ENCODE measurements at places on chromosomes 6 and 20.

- no peak for DNase-seq
These were observed 97.4 kb upstream of the NEDD9 start for GRCh38 chr6:11329726-11330412.

DNA sequence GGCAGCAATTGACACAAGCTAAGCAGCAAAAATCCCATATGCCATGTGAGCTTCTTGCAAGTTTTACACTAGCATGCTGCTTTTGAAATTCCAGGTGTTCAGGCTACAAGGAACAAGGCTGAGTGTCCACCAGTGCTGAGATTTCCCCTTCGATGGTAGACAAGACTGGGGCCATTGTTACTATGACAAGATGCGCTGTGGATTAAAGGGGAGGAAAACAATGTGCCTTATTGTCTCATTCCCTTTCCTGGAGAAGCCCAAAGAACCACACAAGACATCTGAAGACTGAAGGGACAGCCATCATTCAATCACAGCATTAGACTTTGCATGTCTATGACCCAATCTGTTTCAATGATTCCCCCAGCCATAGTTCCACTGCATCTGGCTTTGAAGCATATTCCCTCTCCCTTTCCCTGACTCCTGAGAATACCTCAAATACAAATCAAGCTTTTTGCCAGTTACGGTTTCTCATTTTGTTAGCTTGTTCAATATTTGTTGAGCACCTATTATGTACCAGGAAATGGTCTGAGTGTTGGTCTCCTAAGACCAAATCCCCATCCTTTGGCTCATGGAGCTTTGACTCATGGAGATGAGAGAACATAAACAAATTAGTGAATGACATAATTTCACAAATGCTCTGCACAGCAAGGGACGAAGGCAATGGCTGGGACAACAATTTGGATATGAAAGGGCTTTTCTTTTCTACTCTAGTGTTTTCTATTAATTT lies 23.4 kb upstream of the SCGN start:
- DNase-seq = no peak

DNA sequence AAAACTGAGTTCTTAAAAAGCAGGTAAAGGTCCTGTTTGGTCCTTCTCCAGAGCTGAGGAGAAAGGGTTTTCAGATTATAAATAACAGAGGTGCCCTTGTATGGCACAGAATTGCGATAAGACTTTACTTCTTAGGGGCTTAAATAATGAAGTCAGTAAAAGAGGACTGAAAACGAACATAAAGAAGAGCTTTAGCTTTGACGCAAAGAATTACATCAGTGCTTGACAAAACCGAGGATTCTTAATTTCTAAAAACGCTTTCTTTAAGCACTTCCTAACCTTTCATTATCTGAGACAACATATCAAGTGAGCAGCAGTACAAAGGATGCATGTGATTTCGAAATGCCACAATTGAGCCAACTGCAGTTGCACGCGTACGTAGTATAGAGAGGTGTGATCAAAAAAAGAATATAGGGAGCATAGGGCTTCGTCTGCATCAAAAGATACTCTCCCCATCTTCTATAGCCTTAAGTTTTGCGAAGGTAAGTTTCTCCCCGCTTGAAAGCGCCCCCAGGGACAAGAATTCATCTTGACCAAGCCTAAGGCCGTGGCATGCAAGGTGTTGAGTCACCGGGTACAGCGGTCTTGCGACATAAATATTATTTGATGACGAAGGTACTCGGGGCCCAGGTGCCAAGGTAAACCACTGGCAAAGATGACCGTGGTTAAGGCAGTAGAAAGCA lies 778 bp upstream of the LOC128125822 start:
- no peak for DNase-seq

DNA sequence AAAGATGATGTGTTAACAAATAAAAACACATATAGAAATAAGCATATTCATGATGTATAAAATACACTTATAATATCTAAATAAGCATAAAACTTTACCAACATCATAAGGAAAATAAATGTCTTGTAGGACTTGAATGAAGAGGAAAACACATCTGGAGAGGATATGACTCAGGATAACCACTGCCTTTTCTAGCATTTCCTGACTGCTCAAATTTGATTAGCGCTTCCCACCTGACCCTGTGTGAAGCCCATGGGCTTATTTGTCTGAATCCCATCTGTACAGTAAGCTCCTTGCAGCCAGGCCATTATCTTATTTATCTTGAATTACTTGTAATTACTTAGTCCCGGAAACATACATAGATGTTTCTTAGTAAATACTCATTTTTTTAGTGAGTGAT lies 608.6 kb downstream of the COL12A1 start:
- no peak for DNase-seq

DNA sequence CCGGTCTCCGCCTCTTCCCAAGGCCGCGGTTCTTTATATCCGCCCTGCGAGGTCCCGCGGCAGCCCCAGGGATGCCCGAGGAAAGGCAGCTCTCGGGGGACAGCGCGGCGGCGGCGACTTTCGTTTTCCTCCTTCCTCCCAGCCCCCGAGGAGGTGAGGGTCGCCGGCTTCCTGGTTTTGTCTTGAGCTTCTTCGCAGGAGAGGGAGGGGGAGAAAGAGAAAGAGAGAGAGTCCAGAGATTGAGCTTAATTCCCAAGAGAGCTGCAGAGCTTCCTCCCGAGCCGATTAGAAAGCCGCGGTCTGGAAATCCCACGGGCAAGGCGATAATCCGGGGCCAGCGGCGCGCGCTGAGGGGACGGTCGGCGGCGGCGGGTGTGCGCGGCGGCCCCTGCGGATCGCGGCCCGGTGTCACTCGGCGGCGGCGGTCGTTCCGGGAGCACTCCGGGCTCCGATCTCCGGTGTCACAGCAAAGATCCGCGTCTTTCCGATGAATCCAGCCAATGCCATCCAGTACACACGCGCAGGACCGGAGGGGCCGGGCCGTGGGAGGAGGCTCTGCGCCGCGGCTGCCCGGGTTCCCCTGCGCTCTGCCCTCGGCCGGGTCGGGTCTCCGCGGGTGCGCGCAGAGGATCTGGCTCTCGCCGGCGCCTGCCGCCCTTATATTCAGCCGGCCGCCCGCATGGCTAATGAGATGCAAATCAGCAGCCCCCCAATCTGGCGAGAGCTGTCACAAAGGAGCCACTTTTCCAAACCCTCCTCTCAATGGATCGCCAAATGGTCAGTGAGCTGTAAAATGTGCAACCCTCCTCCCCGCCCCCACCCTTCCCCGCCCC lies at the start of gene DLL1:
TSS of gene DLL1 (minus strand) at position 783 of the 833 bp plus-strand sequence. CDS start 939 bp downstream, outside the sequence.
- DNase-seq = no peak

- peak; percentile 41 for DNase-seq
These were observed 365.2 kb downstream of the SYNE1 start for GRCh38 chr6:152271776-152272464.

- no peak for DNase-seq
These were observed 31.7 kb downstream of the C20orf173 start for GRCh38 chr20:35497780-35498189.

GRCh38 chr20:44089987-44090674 lies 96.9 kb downstream of the JPH2 start:
- DNase-seq = no peak

- peak; percentile 28 for DNase-seq
These were observed 691 bp downstream of the ASF1A start for GRCh38 chr6:118894425-118895260.

- no peak for DNase-seq
These were observed 16.3 kb downstream of the HEBP2 start for GRCh38 chr6:138420356-138420755.

GRCh38 chr20:63129991-63130657 lies 85.8 kb downstream of the YTHDF1 start:
- no peak for DNase-seq

GRCh38 chr6:10331334-10331968 lies 83.4 kb downstream of the TFAP2A start:
- DNase-seq = no peak

DNA sequence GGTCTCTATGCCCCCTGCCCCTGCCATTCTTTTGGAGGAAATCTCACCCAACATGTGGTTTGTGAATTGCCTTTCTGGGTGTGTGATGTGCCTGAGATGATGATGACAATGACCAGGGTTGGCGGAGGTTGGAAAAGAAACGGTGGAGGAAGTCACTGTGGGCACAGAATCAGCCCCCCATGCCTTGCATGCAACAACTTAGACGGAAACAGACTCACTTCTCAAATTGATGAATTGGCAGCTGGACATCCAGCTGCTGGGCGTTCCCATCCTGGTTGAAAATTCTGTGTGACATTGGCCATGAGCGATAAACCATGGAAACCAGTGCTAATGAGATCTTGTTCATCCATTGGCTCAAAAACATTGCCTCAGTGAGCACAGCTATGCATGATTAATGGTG lies 95.8 kb upstream of the LY86 start:
- DNase-seq = no peak

- DNase-seq = no peak
These were observed 686.2 kb upstream of the SLC35B3 start for GRCh38 chr6:9121549-9121948.

GRCh38 chr20:64196309-64196708 lies 32.1 kb downstream of the MYT1 start:
- no peak for DNase-seq

GRCh38 chr20:42099101-42099500 lies 480.9 kb upstream of the CHD6 start:
- no peak for DNase-seq

- no peak for DNase-seq
These were observed 428 bp downstream of the CCM2L start for GRCh38 chr20:32010666-32011065.

DNA sequence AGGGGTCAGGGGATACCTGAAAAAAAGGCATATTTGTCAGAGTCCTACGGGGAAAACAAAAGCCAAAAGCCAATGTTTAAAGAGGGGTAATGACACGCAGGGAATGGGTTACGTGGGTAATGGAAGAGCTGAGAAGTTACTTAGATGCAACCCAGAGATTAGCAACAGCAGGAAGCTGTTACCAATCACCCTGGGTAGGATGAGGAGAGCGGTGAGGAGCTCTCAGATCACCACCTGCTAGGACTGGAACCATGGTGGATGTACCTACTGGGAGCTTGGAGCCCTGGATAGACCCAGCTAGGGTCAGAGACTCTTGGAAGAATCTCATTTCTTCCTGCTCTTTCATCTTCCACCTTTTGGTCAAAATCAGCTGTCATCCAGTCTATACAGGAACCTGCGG lies 51.2 kb upstream of the RNF24 start:
- no peak for DNase-seq

DNA sequence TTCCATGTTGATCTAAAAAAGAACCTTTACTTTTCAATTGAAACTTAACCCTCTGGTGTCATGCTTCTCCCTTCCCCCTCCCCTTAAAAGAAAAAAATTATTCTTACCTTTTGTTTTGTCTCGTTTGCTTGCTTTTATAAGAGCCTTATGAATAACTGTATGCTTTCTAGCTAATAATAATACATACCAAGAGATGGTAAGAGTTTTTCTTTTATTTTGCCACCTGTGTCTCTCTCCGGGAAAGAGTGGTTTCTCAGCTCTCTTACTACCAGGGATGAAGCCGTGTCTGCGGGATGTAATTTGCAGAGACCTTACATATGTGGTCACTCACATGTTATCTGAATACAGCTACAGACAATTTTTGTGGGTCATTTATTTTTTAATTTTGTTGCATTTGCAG lies 7.7 kb downstream of the STX16 start:
- DNase-seq = no peak

GRCh38 chr6:164665328-164665727 lies 644.1 kb downstream of the C6orf118 start:
- no peak for DNase-seq

Measured in fibroblast of skin of left quadriceps (primary cell).